AG10803 (cell line): ENCODE measurements at places on chromosomes 3 and 15.
A peak's percentile ranks its signal among the peaks of the same experiment; 100 is the strongest.

DNA sequence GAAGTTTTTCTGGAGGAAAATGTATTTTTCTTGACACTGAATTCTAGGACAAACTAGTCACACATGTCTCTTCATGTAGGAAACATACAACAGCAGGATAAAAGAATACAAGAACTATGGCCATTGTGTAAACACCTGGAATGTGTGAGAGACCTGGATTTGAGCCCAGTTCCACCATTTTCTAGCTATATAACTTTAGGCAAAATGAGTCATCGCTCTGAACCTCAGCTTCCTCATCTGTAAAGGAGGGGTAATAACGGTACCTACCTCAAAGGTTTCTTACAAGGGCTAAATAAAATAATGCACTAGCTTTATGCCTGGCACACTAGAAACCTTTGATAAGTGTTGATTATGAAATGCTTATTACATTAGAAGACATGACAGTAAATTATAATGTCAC lies 57.8 kb downstream of the RIOX2 start:
- no peak for DNase-seq

- DNase-seq: no peak
Measured at GRCh38 chr15:44158111-44158510, 37.0 kb downstream of the FRMD5 start.

- no peak for DNase-seq
Measured at GRCh38 chr3:27342267-27342666, 26.9 kb downstream of the NEK10 start.

DNA sequence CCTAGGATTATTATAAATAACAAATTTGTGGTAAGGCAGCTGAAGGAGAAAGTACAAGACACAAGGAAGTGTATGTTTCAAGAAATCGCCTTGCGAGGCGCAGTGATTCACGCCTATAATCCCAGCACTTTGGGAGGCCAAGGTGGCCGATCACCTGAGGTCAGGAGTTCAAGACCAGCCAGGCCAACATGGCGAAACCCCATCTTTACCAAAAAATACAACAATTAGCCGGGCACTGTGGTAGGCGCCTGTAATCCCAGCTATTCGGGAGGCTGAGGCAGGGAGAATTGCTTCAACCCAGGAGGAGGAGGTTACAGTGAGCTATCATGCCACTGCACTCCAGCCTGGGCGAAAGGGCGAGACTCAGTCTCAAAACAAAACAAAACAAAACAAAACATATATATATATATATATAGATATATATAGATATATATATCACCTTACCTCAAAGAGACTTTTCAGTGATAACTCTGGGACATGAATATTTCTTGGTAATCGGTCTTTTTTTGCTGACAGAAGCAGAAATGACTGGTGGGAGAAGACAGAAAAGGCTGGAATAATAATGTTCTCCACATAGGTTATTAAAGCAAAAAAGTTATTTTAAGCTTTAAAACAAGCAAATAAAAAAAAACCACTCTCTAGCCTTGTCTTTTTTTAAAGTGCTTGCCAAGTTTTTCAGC lies 52.3 kb downstream of the TRANK1 start:
- DNase-seq: no peak

DNA sequence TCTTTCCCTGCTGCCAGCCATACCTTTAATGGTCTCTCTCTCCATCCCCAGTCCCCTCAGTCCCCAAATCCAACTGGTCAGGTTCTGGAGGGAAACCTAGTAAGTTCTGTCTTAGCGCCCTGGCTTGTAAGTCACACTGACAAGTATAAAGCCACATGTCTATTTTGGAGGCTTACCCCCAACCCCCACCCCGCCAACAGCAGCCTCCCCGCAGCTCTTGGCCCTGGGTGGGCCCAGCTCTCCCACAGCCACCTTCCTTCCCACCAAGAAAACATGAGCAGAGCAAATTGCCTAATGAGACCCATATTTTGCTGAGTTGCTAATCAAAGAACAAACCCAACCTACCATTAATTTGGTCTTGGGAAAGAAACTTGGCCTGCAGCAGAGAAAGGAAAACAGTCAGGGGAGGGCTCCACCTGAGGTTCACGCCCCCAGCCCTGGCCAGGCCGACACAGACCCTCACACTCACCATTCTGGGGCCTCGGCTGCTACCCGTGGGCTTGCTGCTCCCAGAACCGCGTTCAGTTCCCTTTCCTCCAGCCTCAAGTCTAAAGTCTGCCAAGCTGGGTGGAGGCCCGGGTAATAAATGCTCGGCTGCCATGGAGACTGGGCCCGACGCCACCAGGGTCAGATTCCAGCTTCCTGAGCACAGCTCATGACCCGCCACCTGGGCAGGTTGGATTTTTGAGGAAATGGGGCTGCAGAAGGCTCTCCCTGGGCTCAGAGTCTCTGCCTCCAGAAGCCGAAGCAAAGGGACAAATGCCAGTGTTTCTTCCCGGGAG lies at the start of gene CALML4:
TSS of gene CALML4 (minus strand) at position 557 of the 782 bp plus-strand sequence. CDS start at position 472, 85 bp downstream.
- peak; percentile 54 for DNase-seq

DNA sequence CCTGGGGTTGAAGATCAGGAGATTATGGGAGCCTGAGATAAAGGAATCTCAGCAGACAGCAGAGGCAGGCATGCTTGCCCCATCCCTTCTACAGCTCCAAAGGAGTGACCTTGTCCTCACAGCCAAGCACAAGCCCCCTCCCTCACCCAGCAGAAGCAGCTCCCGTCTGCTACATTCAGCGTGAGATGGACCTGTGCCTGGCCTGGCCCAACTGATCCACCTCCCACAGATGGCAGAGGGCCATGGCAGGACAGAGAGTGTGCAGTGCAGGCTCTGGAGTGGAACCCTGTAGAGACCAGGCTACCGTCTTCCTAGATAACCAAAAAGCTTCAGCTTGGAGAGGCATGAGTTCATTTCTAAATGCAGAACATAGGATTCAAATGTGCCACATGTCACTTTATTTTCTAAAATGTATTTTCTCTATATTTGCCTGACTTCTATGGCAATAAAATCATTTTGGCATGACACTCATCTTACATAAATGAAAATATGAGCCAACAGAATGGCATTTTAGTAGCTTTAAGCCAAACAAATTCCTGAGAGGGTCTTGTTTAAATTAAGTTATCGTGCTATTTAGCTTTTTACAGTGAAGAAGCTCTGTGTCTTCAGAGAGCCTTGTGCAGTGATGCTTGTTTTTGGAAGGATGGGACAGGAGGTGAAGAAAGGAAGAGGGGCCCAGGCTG lies 43.7 kb downstream of the SLC12A8 start:
- peak; percentile 43 for DNase-seq

GRCh38 chr15:40069178-40070165 lies 30.5 kb upstream of the SRP14 start:
- peak; percentile 86 for DNase-seq

GRCh38 chr15:95324656-95325055 lies 1005.8 kb upstream of the NR2F2 start:
- DNase-seq: no peak

- no peak for DNase-seq
Measured at GRCh38 chr15:50753463-50753862, 12.0 kb downstream of the SPPL2A start.

DNA sequence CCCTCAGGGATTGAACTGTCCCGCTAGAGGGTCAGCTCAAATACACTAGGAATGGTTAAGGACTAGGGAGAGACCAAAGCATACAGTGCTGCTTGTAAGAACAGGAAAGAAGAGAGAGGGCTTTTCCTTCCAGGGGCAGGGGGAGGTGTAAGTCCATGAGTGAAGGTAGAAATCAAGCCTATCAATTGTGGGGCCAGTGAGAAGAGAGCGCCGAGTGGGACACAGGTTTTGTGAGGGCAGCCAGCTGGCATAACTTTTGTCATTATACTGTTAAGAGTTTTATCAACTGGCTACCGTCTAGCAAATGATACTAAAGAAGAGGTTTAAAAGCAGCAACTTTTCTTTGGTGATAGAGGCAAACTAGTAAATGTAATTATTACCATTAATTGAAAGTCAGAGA lies 45.0 kb downstream of the LMCD1 start:
- DNase-seq: no peak

- no peak for DNase-seq
Measured at GRCh38 chr15:86178845-86179244, 99.2 kb downstream of the AGBL1 start.

- no peak for DNase-seq
Measured at GRCh38 chr15:59447367-59447766, 9.4 kb downstream of the FAM81A start.

DNA sequence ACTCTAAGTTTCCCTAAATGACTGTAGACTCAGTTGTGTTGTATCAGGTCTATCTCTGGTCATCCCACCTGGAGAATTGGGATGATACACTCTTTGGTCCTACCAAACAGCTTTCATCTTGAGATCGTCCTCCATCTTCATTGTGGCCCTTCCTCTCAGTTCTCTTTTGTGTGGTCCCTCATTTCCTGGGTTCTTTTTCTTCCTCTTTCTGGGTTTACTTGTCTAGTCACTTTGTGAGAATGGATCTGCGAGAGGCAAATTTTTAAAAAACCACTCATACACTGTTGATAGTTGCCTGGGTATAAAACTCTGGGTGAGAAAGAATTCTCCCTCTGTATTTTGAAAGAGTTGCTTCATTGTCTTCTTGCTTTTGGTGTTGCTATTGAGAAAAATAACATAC lies 6.0 kb upstream of the AMOTL2 start:
- peak; percentile 25 for DNase-seq

- DNase-seq: no peak
Measured at GRCh38 chr15:50257332-50257731, 8.2 kb downstream of the HDC start.

- DNase-seq: no peak
Measured at GRCh38 chr15:39616731-39617455, 36.0 kb downstream of the THBS1 start.

DNA sequence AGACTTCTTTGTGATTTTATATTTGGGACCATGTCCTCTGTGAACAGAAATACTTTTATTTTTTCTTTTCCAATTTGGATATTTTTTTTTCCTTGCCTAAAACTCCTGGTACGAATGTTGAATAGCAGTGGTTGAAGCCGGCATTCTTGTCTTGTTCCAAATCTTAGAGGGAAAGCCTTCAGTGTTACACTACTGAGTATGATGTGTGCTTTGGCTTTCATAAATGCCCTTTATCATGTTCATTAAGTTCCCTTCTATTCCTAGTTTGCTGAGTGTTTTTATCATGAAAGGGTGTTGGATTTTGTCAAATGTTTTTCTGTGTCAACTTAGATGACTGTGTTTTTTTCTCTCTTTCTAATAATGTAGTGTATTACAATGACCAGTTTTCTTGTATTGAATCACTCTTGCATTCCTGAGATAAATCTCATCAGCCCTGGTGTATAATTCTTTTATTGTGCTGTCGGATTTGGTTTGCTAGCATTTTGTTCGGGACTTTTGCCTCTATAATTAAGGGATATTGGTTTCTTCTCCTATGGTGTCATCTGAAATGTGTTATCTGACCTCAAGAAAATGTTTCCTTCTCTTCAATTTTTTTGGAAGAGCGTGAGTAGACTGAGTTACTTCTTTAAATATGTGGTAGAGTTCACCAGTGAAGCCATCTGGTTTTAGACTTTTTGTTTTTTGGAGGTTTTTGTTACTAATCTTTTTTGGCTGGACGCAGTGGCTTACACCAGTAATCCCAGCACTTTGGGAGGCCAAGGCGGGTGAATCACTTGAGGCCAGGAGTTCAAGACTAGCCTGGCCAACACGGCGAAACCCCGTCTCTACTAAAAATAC lies 33.3 kb downstream of the MAP1A start:
- DNase-seq: peak; percentile 96

DNA sequence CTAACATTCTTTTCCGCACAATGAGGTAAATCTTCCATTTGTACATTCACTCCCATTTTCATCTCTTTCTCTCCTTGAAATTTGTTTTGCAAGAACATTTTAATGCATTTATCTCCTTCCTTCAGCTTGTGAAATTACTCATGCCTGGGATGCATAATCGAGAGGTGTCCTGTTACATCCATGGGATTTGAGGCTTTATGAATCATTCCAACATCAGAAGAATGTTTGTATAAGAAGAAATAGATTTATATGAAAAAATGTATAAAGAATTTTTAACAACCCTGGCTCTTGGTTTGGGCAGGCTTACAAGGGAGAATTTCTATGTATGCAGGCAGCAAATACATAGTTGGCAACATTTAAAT lies 93.2 kb upstream of the MBNL1 start:
- DNase-seq: peak; percentile 86

DNA sequence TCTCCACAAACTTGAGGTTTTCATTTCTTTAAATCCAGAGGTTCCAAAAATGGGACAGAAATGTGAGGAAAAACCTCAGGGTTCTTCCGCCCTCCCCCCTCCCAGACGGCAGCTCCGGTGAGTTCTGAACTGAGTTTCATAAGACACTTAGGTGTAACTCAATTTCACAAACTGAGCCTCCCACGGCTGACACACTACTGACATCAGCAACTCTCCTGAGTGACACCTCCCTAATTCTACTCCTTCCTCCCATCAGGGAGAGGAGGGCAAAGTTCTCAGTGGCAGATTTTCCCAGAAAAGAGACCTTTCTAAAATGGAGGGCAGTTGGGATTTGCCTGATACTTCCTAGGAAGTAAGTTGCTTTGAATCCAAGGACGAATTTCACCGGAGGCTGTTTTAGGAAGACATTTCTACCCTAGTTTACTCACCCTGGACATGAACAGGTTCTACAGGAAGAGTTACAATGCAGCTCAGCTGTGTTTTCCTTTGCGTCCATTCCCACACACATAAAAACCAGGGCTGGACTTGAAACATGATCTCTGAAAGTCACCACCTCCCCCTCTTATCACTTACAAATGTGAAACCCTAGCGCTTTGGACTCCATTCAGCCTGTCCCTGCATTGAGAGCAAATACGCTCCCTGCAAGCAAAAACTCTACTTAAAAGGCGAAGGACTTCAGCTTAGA lies 78.1 kb upstream of the LMOD3 start:
- DNase-seq: peak; percentile 3

DNA sequence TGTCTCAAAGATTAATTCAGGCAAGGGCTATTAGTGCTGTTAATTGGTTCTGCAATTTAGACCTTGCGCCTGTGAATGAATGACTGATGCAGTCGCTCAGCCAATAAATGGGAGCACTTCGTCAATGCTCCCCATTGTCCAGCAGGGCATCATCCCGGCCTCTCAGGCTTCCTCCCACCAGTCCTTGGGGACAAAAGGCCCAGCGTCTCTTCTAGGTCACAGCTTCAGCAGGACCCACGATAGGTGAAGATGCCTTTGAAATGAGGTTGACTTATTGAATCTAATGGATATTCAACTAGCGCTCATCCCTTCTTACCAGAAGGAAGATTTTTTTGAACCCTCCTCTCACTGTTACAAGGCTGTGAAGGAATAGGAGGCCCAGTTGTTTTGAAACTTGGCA lies 47.7 kb upstream of the CLDN18 start:
- no peak for DNase-seq

- no peak for DNase-seq
Measured at GRCh38 chr3:20905210-20905805, 719.3 kb upstream of the SGO1 start.

GRCh38 chr15:66592505-66593218 lies 26.9 kb upstream of the LCTL start:
- no peak for DNase-seq

GRCh38 chr3:58670506-58671135 lies 4.0 kb upstream of the FAM3D start:
- no peak for DNase-seq

DNA sequence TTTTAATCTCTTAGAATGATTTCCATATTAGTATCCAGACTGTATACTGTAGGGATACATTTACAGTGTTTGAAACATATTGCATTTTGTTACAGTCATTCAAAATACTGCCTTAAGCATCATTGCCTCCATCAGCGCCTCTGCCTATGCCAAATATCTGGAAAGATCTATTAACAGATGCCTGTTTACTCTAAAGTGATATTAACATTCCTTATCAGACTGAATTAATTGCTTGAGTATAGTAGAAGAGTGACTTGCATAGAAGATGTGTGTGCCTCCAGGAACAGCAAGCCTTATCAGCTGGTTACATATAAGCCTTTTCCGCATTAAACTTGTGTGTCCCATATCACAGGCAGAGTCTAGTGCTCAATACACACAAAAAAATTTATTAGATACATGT lies 379.1 kb downstream of the CADM2 start:
- no peak for DNase-seq
